CD4-positive, alpha-beta T cell (primary cell): ENCODE measurements at places on chromosomes 1 and 21. TPM values are rescaled to one million over a fixed set of nuclear protein-coding genes. Genes with fewer than 3 reads are reported as not detected.

The CERS2 gene
- total RNA-seq = 73.8 TPM

- no peaks in the 10 kb centered on the region for H3K36me3 ChIP-seq
- H3K27me3 ChIP-seq = no peaks in the 10 kb centered on the region
- peaks cover 5% of the 10 kb centered on the region for H3K4me1 ChIP-seq
- no peak overlapping the region for H3K4me3 ChIP-seq
- H3K27ac ChIP-seq = no peak overlapping the region
These were observed 4.8 kb upstream of the COX20 start for GRCh38 chr1:244830639-244831038.

GRCh38 chr1:245598524-245599305 is 443.9 kb downstream of the KIF26B start:
- no peak overlapping the region for H3K27ac ChIP-seq
- no peak overlapping the region for H3K4me3 ChIP-seq
- H3K4me1 ChIP-seq = no peaks in the 10 kb centered on the region
- H3K36me3 ChIP-seq = no peaks in the 10 kb centered on the region
- DNase-seq = no peak
- H3K27me3 ChIP-seq = no peaks in the 10 kb centered on the region

GRCh38 chr1:193806079-193807048 is 620.0 kb upstream of the B3GALT2 start:
- no peaks in the 10 kb centered on the region for H3K36me3 ChIP-seq
- no peak overlapping the region for H3K27ac ChIP-seq
- H3K4me1 ChIP-seq = no peaks in the 10 kb centered on the region
- DNase-seq = no peak
- H3K4me3 ChIP-seq = no peak overlapping the region
